ENCODE measurements at places on chromosomes 4 and X. TPM values are rescaled to one million over a fixed set of nuclear protein-coding genes. Genes with fewer than 3 reads are reported as not detected.

DNA sequence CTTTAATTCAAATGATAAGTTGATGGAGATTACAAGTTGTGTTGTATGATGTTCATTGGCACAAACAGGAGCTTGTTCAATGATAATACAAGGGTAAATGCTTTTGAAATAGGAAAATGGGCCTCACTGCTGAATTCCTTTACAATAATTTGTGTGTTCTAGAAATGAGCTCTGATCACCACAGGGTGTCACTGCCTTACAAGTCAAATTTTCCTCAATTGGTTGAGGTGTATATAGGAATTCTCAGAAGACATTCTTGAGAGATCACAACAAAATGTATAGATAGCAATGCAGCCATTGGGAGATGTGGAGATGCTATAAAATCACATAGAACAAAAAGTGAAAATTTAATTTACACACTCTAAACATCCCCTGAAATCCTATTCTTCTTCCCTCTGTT, 49.6 kb downstream of the KLF8 start:
- DNase-seq, result peak; percentile 16

RAB39B gene
- total RNA-seq, result 0.56 TPM

PRSS12 gene
- total RNA-seq, result 62.2 TPM

ZFP42 gene
- not detected for total RNA-seq

SSX3 gene
- total RNA-seq, result not detected

- DNase-seq, result no peak
These were observed 144.5 kb downstream of the NAP1L3 start for GRCh38 chrX:93528917-93529316.

GRCh38 chrX:152901816-152902501, 4.1 kb downstream of the ZNF185 start:
- no peak for DNase-seq

DNA sequence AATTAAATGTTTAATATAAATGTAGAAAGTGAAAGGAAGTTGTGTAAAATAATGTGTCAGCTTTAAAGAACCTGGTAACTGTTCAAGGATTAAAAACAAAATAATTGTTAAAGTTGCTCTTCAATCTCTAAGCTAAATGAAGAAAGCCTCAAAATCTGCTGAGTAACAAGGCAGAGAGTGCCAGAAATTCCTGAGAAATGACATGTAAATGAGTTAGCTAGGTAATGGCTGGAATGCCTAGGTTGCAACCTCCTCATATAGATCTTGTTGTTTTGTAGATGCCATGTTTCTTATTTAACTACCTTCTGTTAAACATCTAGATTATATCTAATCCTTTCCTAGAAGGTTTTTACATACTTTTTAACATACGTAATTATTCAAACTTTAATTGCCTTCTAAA, 763.6 kb upstream of the AGA start:
- DNase-seq, result peak; percentile 2

DNA sequence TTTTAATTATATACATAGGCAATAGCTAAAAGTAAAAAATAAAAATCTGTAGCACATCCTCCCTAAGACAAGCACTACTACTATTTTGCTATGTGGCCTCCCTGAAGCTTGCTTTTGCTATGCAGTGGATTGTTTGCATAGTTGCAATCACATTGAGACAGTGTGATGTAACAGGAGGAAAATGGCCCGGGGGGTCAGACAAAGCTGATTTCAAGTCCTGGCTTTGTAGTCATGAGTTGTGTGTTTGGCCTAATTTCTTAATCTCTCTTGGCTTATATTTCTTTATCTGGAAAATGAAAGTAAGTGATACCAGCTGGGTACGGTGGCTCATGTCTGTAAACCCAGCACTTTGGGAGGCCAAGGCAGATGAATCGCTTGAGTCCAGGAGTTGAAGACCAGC, 166.6 kb downstream of the LHFPL1 start:
- DNase-seq, result peak; percentile 78

CLGN gene
- 0.36 TPM for total RNA-seq

DNA sequence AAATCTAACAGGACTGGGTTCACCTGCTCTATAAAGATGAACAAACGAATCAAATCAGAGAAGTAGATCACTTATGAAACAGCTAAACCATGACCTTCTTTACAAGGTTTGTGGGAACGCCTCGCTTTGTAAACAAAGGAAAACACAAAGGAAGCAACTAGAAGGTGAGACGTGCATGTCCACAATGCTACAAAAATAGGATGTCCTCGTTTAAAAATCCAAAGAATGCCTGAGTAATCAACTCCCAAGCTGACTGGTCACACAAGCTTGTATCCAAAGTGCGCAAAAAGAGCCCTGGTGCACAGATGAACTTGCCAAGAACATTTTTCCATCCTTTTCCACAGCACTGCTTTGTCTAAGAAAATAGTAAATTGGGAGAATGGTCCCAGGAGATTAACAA, 6.3 kb upstream of the SH3KBP1 start:
- DNase-seq, result peak; percentile 59

DNA sequence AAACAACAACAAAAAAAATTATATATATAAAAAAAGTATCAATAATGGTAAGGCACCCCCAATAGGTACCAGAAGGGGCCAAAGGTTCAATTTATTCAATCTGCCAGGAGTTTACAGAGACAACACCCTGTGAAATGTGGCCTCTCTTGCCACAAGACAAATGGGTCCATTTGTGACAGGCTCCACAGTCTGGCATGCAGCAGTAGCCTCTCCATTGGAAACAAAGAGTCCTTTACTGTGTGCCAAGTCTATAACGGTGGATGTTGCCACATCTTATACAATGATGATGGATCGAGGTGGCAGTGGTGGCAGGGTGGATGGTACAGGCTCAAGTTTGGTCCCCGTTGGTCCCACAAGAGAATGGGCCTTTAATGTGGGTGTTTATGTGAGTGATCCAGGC, 70.1 kb upstream of the SH3RF1 start:
- no peak for DNase-seq

- DNase-seq, result no peak
These were observed 578.7 kb downstream of the BCOR start for GRCh38 chrX:39519030-39519488.

GRCh38 chrX:71533851-71534561, 1.1 kb downstream of the OGT start:
- peak; percentile 32 for DNase-seq

PTPN13 gene
- 29.0 TPM for total RNA-seq

MCF2 gene
- not detected for total RNA-seq

All from IMR-90 (cell line).